ENCODE measurements at places on chromosomes 2 and 18.

DNA sequence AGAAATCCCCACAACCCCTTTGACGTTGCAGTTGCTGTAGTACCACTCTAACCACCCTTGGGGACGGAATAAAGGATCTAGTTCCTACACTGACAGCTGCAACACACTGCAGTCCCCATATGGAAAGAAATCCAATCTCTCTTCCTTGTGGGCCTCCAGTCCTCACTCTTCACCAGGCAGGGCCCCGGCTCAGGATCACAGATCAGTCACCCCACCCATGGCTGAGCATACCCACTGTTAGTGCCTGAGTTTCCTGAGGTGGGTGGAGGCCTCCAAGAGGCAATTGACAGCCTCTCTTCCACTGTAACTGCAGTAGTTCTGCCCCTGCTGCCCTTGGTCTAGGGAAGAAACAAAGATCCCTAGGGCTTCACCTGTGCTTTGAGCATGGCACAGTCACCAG is 670.0 kb upstream of the CDH2 start:
- DNase-seq: no peak

DNA sequence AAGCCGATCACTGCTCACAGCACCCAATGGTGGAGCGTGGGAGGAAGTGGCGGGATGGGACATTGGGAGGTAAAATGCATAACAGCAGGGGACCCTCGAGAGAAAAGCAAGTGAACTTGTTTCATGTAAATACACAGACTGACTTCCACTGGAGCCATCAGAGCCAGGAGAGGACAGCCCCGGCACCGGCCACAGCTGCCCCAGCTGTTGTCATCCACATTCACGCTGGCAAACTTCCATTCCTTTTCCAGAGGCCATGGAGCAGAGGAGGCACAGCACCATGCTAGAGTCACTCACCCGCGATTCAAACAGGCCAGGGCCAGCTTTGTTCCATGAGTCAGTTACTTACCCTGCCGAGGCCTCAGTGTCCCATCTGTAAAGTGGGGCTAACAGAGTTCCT is 610.9 kb upstream of the SALL3 start:
- DNase-seq: no peak

- no peak for DNase-seq
Measured at GRCh38 chr2:22481486-22482259, 903.3 kb upstream of the KLHL29 start.

DNA sequence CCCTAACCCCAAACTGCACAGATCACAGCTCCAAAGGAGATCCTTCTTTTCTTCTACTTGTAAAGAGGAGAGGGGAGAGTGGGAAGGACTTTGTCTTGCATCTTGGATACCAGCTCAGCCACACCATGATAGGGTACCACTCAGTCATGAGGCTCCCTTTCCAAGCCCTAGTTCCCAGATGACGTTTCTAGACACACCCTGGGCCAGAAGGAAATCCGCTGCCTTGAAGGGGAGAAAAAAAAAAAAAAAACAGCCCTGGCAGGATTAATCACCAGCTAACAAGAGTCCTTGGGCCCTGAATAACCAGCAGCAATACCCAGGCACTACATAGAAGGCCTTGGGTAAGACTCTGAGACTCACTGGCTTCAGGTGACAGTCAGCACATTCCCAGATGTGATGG is 36.9 kb downstream of the ST8SIA3 start:
- no peak for DNase-seq

- DNase-seq: no peak
Measured at GRCh38 chr18:25141886-25142285, 210.1 kb downstream of the ZNF521 start.

GRCh38 chr2:138742441-138743057 is 37.6 kb downstream of the NXPH2 start:
- no peak for DNase-seq

- DNase-seq: no peak
Measured at GRCh38 chr2:5736050-5736449, 43.9 kb downstream of the SOX11 start.

DNA sequence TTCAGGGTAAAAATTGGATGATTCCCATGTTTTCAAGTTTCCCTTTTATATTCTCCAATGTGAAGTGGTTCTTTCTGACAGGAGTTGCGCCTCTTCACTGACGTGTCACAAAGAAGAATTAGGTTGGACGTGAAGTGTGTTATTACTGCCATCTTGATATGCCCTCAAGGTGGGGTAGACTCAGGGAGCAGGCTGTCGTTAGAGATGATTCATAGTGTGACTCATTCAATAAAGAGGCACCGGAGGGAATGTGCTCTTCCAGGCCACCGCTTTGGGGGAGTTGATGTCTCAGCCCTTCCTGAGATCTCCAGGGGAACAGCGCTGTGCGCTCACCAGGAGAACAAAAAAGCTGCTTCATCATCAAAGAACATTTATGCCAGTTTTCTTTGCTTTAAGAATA is 3.6 kb upstream of the DGKD start:
- no peak for DNase-seq
